ENCODE measurements at places on chromosomes 13 and 19.

GRCh38 chr13:35025314-35025713 is 83.2 kb downstream of the NBEA start:
- DNase-seq = no peak

DNA sequence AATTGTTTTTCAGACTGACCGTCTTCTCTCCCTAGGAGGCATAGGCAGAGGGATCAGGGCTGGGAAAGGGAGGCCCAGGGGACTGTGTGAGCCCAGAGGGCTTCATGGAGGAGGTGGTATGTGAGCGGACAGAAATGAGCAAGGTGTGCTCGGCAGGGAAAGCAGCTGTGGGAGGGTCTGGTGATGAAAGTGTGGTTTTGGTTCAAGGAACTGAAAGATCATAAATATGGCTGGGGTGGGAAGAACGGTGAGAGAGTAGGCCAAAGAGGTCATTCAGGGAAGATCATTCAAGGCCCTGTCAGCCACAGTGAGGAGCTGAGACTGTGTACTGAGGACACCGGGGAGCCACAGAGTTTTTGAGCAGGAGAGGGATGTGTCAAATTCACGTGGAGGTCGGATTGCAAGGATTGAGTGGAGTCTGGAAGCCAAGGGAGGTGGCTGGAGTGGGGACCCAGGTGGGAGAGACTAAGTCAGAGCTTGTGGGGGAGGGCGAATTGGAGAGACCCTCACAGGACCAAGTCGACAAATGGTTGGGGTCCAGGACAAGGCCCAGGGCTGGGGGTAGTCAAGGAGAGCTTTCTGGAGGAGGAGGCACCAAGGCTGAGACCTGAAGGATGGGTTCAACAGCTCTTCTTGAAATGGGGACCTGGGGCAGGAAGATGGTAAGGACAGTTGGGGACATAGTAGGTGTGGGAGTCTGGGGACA is 7.6 kb downstream of the PLD3 start:
- no peak for DNase-seq

DNA sequence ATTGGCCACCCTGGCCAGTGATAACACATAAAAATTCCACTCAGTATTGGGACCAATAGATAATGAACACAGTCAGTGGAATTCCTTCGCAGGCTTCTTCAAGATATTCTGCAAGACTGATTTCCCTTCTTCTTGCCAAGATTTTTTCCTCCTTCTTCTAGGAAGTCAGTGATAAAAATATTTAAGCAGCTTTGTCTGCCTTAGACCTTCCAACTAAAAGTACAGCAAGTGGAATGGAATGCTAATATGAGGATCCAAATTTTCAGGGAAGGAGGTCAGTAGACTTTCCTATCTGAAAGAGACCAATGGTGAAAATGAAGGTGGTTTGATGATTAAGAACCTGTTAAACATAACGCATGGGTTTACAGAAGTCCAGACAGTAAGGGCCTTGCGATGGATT is 9.6 kb downstream of the STARD13 start:
- DNase-seq = no peak

DNA sequence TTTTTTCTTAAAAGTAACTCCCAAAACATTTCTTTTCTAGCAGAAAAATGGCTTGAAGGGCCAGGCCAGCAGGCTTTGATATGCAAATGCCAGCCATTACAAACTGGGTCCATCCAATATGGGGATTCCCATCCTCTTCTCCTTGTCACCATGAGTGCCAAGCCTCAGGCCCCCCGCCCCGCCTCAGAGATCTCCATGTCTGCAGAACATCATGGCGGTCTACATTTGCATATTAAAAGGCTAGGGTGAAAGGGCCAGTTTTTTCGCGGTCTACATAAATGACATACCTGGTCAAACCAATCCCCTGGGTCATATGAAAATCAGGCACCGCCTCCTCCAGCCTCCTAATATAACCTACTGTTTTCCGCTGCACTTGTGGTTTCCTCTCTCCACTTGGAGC is 1327.6 kb downstream of the UQCRFS1 start:
- DNase-seq = no peak

DNA sequence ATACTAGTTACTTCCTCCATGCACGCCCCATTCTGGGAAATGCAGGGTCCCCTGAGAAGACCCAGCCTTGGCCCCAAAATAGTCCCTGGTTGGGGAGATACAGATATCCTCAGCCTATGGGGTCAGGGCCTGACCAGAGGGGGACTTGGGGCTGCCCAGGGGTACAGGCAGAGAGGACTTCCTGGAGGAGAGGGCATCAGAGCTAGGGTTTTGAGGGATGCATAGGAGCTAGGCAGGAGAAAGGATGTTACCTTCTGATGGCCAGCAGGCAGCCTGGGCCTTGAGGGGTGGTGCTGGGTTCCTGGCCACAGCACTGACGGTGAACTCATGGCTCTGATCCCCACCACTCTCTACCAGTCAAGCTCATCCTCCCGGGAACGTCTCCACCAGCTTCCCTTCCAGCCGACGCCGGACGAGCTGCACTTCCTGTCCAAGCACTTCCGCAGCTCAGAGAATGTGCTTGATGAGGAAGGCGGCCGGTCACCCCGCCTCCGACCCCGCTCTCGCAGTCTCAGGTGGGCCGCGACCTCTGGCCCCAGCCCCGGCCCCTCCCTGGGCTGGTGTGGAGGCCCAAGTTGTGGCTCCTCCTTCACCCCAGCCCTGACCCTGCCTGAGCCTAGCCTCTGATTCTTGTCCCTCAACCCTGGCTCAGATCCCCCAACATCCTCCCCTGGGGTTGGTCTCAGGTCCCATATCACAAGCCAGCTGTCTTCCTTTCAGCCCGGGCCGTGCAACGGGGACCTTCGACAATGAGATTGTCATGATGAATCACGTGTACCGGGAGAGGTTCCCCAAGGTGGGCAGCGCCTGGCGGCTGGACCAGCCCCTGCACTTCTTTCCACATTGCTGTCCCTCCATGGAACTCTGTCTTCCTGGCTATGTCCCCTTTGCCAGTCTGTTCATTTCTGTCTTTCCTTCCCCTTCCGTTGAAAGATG is 25.6 kb downstream of the MAST3 start:
- no peak for DNase-seq

DNA sequence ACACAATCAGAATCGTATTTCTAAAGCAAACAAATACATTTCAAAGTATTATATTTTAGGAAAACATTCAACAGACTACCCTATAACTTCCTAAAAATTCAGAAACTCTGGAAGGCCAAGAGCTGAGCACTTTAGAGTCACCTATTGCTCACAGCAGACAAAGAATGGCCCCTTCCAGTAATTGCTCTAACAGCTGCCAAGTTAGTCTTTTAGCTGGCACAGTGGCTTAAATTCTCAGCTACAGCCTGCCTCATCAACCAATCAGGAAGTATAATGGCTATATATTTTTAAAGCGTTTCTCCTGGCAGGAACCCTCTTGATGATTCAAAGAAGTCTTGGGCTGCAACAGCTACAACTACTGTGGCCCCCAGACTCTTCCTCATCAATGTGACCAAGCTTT is 14.9 kb upstream of the SLITRK5 start:
- no peak for DNase-seq

GRCh38 chr13:33034882-33035520 is 18.8 kb downstream of the KL start:
- DNase-seq = no peak

GRCh38 chr13:28271056-28271840 is 132.9 kb downstream of the PAN3 start:
- DNase-seq = no peak

DNA sequence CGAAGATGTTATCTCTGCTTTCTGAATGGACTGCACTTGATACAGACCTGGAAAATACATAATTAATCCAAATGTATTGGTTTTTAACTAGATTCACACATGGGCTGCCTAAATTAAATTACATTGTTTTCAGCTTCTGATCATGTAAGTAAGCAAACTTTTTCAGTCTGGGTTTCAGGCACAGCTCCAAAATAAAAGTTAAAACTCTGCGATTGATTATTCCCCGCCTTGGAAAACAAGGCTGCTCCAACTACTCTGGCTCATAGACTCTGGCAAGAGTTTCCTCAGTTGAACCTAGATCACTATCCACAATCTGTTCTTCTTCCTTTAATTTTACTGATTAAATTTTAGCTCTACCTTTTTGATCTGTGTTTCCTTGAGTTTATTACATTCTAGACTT is 526.0 kb upstream of the SPRY2 start:
- no peak for DNase-seq

- peak; percentile 6 for DNase-seq
These were observed 106.8 kb downstream of the NHLRC3 start for GRCh38 chr13:39144941-39145533.

DNA sequence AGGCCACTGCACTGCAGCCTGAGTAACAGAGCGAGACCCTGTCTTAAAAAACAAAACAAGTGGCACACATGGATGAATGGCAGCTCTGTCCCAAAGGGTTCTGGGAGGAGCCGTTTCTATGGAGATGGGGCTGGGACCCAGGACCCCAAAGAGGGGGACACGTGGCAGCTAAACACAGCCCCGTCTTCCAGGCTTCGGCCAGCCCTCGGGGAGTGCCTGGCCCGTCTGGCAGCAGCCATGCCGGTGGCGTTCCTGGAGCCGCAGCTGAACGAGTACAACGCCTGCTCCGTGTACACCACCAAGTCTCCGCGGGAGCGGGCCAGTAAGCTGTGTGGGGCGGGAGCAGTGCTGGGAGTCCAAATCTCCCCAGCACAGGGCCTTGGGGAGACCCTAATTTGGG is 82.4 kb downstream of the RYR1 start:
- no peak for DNase-seq

- peak; percentile 30 for DNase-seq
These were observed 34.2 kb upstream of the PNMA8B start for GRCh38 chr19:46529622-46530451.

DNA sequence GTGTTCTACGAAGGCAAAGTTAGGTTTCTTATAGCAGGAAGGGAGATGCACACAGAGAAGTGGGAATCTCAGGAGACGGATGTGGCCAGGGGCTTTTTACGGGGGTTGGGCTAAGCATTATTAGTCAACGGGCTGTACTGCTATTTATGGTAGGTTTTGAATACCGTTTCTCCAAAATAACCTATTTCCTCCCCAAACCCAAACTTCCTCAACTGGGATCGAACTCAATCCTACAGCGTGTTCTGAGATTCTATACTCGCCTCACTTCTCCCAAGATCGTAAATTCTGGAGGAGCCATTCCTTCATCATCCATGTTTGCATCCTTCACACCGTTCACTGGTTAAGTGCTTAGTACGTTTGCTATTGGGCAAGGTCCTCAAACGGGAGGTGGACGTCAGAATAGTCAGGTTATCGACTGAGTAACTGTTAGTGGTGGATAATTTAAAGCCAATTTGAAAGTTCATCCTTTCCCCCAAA is 1.2 kb upstream of the TRIM13 start:
- DNase-seq = no peak

DNA sequence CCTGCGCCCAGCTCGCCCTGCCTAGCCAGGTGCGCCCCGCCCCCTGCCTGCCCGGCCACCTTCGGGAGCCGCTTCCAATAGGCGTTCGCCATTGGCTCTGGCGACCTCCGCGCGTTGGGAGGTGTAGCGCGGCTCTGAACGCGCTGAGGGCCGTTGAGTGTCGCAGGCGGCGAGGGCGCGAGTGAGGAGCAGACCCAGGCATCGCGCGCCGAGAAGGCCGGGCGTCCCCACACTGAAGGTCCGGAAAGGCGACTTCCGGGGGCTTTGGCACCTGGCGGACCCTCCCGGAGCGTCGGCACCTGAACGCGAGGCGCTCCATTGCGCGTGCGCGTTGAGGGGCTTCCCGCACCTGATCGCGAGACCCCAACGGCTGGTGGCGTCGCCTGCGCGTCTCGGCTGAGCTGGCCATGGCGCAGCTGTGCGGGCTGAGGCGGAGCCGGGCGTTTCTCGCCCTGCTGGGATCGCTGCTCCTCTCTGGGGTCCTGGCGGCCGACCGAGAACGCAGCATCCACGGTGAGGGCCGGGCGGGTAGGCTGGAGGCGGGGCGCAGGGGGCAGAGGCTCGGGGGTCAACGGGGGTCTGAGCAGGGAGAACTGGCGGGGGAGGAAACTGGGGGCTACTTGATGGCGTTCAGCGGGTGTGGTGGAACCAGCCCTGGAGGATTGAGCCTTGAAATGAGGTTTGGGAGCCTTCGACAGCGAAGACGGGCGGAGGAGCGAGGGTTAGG is at the start of gene SPINT2:
Gene SPINT2, plus strand, starts transcription at position 88 of the 727 bp plus-strand sequence. Its CDS starts 320 bp downstream, at position 408.
- no peak for DNase-seq

- DNase-seq = no peak
These were observed 3.2 kb downstream of the ZNF726 start for GRCh38 chr19:23917856-23918255.

GRCh38 chr13:88429862-88430261 is 758.7 kb downstream of the SLITRK5 start:
- no peak for DNase-seq

GRCh38 chr19:2532252-2533071 is 56.5 kb downstream of the GADD45B start:
- DNase-seq = peak; percentile 71

GRCh38 chr13:30409886-30410704 is 12.2 kb upstream of the UBE2L5 start:
- DNase-seq = no peak

- DNase-seq = no peak
These were observed 217.0 kb downstream of the NBEA start for GRCh38 chr13:35159041-35159440.

DNA sequence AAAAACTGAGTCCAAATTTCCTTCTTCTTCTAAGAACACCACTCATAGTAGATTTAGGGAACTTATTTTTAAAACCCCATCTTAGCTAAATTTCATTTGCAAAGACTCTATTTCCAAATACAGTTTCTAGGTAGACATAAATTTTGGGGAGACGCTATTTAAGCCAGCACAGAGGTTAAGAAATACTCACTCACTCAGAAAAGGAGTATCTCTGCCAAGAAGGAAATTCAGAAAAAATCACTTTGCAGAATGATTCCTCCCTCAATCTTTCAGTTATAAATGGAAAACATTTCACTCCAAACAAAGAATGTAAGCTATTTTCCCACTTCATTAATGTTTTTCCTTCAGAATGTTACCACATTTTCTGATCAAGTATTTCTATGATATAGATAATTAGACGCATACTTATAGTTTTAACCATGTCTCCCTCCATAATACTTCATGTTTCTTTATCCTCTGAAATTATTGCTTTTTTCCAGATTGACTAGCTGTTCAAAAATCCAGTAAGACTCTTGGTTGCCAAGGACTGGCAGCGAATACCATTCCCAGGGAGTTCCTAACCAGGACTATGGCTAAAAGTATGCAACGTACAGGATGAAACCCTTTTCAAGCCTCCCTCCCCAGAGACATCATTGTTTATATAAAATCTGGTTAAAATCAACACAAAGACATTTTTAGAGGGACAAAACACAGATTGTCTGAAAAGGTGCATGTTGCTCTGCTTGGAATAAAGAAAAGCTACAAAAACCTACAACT is 52.5 kb upstream of the RXFP2 start:
- no peak for DNase-seq

DNA sequence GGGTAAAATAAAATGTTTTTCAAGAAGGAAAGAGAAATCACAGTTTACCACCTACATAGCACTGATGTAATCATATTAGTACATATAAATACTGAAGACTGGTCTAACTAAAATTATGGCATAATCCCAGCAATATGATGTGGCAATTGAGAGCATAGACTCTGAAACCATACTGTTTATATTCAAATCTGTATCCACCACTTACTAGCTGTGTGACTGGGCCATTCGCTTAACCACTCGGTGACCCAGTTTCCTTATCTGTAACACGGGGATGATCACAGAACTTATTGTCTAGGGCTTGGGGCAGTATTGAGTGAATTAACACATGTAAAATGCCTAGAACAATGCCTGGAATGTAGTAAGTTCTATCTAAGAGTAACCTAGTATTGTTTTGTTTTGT is 13.1 kb upstream of the GTF3A start:
- no peak for DNase-seq

Measured in amniotic stem cell (primary cell).